ENCODE measurements at places on chromosomes 7 and 10.

DNA sequence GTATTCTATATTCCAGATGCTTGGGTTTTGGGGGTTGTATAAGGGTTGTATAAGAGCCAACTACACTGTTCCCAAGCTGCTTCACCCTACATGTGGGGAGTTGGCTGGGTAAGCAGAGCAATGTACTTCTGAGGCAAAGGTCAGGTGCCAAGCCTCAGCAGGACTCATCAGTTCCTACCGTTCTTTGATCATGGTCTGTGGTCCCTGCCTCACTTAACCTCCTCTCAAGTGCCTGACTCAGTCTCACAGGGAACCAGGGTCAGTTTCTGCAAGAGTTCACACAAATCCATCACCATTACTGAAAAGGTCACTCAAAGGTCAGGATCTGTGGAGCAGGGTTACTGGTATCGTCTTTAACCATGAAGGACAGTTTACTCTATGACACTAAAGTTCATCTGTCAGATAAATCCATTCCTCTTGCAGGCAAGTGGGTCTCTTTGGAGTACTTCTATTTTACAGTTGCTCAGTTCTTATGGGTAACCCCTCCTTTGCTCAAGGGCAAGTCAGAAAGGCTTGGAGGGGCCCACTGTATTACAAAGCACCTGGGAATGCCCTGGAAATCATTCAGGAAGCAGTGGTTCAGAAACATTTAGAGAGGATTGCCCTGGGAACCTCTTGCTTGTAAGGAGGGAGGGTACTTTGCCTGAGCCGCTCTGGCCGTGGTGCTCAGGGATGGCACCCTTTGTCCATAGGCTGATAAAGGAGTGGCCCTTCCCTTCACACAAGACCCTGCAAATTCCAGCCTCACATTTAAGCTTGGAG, 184.3 kb upstream of the CDCA7L start:
- no peak for DNase-seq

DNA sequence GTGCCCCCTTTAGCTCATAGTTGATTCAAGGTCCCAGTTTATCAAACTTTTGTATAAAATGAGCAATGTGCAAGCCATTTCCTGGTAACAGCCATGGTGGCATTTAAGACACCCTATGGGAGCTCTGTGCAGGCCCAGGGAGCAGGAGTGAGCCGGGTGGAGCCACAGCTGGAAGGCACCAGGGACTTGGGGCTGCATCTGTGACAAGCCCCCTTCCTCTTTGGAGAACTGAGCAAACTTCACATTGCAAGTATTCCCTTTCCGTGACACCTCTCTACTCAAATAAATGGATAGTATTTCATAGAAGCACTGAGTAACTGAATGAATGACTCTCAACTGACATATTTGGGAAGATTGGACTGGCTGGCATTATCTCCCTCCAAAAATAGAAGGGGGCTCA, 558.7 kb upstream of the FOXK1 start:
- no peak for DNase-seq

GRCh38 chr7:42080841-42081586, 156.0 kb downstream of the GLI3 start:
- DNase-seq, result no peak

- no peak for DNase-seq
These were observed 157.3 kb downstream of the NRF1 start for GRCh38 chr7:129768614-129769399.

- no peak for DNase-seq
These were observed 185.5 kb downstream of the MLLT10 start for GRCh38 chr10:21719502-21719901.

- no peak for DNase-seq
These were observed 82.5 kb upstream of the SEM1 start for GRCh38 chr7:96792115-96792514.

GRCh38 chr7:71860572-71860971, 551.6 kb downstream of the CALN1 start:
- DNase-seq, result no peak
